ENCODE measurements at places on chromosomes 3 and 15. TPM values are rescaled to one million over a fixed set of nuclear protein-coding genes. Genes with fewer than 3 reads are reported as not detected.

LSG1 gene
- 27.9 TPM for total RNA-seq

RLBP1 gene
- total RNA-seq, result not detected

ADGRG7 gene
- not detected for total RNA-seq

ROPN1 gene
- total RNA-seq, result not detected

TEX55 gene
- total RNA-seq, result not detected

TJP1 gene
- 78.9 TPM for total RNA-seq

MUC20 gene
- total RNA-seq, result 0.74 TPM

SERPINI2 gene
- total RNA-seq, result not detected

IL17RC gene
- 26.8 TPM for total RNA-seq

PTPRG gene
- 2.6 TPM for total RNA-seq

DLL4 gene
- 2.3 TPM for total RNA-seq

CTNNB1 gene
- total RNA-seq, result 219 TPM
